Activated naive CD8-positive, alpha-beta T cell treated with anti-CD3 and anti-CD28 coated beads, Interleukin-2, amount 50 U/mL, for 24 hours (primary cell): ENCODE measurements at places on chromosomes 7 and 10.
A peak's percentile ranks its signal among the peaks of the same experiment; 100 is the strongest.

GRCh38 chr10:102332772-102333171 lies 62.7 kb upstream of the NFKB2 start:
- DNase-seq: no peak

GRCh38 chr7:7236041-7236440 lies 53.7 kb downstream of the C1GALT1 start:
- DNase-seq: no peak

- no peak for DNase-seq
Measured at GRCh38 chr10:42768581-42769152, 13.9 kb upstream of the BMS1 start.

DNA sequence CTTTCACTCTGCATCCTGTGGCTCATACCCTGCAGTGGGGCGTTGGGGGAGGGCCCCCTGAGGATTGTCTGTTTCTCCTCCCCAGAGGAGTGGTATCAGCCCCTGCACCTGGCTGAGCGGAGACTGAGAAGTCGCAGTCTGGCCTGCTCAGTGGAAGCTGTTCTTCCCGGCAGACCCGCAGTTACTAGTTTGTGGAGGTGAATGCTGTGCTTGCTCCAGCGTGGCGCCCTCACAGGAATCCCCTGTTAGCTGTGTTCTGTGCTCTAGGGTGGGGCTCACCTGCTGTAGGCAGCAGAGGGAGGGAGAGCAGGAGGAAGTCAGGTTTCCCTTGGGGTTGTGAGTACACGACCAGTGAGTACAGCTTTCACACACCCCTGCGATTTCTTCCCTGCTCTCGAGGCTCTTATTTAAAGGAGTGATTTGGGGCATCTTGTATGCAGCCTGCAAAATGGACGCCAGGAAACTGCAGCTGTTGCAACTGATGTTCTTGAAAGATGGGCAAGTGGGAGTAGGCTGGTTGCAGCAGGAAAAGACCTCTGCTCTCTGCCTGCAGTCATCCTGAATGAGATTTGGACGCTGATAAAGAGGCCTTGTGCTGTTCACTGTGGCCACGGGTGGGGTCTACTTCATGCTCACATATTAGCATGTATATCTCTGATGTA lies 66.4 kb downstream of the HK1 start:
- DNase-seq: no peak

DNA sequence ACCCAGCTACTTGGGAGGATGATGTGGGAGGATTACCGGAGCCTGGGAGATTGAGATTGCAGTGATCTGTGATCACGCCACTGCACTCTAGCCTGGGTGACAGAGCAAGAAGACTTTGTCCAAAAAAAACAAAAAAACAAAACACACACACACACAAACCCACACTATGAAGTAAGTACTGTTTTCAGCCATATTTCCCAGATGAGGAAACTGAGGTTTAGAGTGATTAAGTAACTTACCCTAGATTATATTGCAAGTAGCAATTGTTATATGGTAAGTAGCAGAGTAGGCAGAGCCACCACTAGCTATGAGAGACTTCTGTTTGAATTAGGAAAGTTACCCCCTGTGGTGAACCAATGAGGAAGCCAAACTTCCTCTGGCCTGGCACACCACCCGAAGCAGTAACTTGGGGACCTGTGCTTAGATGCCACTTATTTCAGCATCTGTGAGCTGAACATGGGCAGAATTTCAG lies 61.9 kb downstream of the MCU start:
- no peak for DNase-seq

GRCh38 chr10:22825841-22826240 lies 102.0 kb upstream of the ARMC3 start:
- no peak for DNase-seq

GRCh38 chr7:91327346-91327745 lies 63.1 kb downstream of the FZD1 start:
- DNase-seq: no peak

GRCh38 chr7:34889951-34890350 lies 147.3 kb downstream of the DPY19L1 start:
- DNase-seq: no peak

DNA sequence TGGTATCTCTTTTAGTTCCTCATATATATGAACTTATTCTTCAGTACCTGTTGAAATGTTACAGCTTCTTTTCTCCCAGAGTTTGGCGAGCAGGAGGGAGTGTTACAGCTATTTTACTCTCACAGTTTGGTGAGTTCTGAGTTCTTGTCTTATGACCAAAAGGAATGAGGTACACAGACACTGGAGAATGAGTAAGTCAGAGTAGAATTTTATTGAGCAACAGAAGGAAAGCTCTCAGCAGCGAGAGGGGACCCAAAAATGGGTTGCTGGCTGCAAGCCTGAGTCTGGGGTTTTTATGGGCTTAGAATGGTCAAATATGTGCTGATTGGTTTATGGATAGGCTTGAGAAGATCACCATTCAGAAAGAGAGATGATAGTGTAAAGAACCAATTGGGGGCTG lies 175.2 kb downstream of the CDK14 start:
- DNase-seq: no peak

- no peak for DNase-seq
Measured at GRCh38 chr7:422886-423225, 96.8 kb downstream of the PDGFA start.

DNA sequence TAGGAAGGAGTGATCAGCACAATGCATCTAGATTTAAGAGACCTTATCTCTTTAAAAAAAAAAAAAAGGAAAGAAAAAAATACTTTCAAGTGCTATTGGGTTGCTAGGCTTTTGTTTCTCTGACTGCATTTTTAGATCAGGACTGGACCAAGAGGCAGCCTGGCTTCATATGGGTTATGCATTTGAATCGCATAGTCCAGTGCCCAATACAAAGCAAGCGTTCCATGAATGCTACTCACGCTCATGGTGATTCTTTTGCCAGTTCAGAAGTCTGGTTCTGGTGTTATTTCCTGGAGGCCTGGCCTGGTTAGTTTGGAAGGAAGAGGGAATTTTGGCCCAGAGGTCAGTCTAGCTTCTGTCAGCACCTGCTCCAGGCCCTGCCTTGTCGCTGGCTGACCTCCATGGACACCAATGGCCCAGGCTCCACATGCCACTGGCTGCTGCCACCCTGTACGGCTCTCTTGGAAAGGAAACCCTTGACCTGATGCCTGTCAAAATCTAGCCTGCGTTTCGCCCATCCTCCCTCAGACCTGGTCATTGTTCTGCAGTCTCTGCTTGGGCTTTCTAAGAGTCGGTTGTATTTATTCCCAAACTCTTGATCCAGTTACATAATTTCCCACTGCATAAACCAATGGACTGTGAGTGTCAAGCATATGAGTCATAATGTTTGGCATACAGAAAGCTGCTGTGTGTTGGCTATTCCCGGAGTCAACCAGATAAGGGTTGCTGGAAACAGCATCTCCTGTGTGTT lies 74.3 kb upstream of the MKX start:
- no peak for DNase-seq

DNA sequence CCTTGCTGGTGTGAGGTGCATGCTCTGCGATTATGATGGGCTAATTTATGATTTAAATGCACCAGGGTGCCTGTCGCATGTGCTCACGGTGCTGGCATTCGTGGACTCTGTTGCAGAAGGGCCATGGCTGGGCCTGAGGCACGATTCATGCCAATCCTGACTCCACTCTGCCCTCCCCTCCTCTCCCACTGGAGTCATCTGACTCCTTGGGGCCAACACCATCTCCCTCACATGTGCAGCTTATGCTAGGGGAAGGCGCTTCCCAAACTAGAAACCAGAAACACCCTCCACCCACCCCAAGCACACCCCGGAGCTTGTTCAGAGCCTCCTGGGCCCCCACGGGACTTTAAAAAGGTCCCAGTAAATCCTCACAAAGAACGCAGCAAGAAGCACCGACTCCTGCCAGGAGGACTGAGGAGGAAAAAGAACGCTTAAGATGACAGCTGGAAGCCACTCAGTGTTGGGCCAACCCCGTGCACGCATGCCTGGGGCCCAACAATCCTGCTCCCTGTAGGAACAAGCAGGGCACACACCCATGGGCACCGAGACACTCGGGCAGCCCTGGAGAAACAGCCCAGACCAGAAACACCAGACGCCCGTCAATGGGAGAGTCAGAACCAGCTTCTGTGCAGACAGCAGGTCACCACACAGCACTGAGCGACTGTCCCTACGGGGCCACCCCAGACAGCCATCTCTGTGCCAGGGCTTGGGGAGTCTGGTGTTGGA lies 14.1 kb downstream of the BRI3 start:
- no peak for DNase-seq

- no peak for DNase-seq
Measured at GRCh38 chr10:69411476-69411875, 5.2 kb downstream of the TACR2 start.

- no peak for DNase-seq
Measured at GRCh38 chr10:7274293-7274692, 136.5 kb downstream of the SFMBT2 start.

- no peak for DNase-seq
Measured at GRCh38 chr7:42574685-42575084, 337.2 kb downstream of the C7orf25 start.

- DNase-seq: no peak
Measured at GRCh38 chr10:127883516-127883915, 9.2 kb downstream of the CLRN3 start.

- DNase-seq: peak; percentile 2
Measured at GRCh38 chr10:67697724-67698131, 1.7 kb upstream of the CTNNA3 start.

DNA sequence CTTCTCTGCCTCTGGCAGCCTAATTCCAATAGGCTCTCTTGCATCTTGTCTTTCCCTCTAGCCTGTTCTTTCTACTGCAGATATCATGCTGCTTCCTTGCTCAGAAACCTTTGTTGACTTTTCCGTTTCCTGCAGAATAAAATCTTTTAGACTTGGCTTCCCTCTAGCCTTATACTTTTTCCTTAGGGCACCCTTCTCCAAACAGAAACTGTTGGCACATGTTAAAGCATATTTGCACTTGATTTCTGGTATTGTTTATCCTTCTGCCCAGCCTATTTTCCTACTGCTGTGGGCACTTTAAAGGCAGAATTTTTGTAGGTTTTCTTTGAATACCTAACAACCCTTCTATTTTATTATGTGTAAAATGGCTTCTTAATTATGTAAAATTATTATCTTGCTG lies 4.6 kb downstream of the GNAI1 start:
- DNase-seq: no peak

GRCh38 chr10:104502907-104503306 lies 138.2 kb upstream of the SORCS3 start:
- DNase-seq: no peak

DNA sequence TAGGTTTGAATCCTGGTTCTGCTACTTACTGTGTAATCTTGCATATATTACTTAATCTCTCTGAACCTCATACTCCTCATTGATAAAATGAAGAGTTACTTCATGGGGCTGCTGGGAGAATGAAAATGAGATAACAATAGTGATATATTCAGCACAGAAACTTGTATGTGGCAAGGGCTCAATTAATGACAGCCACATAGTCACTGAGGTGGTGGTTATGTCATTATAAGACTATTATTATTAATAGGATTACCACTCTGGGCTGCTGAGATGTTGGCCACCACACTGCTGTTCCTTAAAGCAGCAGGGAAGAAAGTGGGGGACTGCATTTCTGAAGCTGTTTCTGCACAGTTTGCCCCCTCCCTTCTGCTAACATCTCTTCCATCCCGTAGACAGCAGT lies 100.4 kb upstream of the PDLIM1 start:
- DNase-seq: no peak

DNA sequence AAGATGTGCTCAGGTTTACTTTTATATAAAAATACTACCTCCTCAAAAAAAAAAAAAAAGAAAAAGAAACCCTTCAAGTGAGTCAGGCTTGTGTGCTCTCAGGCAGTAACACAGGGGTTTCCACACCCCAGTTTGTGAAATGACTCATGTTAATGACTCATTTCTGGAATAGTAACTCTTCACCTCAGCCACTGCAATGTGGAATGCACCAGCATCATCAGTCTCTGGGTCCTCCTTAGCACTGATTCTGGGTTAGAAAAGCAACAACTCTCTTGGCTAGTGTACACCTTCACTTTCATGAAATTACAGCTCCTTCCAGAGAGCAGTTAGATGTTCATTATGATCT lies 110.6 kb downstream of the EMX2 start:
- peak; percentile 19 for DNase-seq

DNA sequence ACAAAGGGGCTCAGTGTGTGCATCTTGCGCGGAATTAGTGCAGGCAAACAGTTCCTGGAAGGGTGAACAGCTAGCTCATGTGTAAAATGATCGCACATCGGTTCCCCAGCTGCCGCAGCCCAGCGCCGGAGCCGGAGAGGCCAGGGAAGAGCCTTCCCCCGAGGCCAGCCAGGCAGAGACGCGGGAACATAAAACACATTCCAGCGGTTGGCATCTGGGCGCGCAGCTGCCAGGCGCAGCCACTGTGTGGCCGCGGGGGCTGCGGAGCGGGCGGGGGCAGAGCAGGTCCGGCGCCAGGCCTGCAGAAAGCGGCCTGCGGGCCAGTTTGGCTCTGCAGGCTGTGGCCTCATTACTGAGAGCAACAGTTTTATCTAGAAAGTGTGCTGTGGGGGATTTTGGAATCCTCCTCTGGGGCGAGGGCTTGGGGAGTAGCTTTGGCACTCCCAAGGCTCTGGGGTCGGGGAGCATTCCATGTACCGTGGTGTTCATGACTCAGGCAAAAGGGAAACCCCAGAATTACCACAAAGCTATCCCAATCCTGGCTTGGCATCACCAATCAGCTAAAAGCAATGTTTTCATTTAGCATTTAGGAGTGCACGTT lies 74.3 kb downstream of the SAMD9 start:
- DNase-seq: no peak

GRCh38 chr7:116616555-116617059 lies 55.4 kb upstream of the MET start:
- no peak for DNase-seq

- DNase-seq: peak; percentile 45
Measured at GRCh38 chr7:117110480-117111315, 157.4 kb downstream of the ST7 start.

DNA sequence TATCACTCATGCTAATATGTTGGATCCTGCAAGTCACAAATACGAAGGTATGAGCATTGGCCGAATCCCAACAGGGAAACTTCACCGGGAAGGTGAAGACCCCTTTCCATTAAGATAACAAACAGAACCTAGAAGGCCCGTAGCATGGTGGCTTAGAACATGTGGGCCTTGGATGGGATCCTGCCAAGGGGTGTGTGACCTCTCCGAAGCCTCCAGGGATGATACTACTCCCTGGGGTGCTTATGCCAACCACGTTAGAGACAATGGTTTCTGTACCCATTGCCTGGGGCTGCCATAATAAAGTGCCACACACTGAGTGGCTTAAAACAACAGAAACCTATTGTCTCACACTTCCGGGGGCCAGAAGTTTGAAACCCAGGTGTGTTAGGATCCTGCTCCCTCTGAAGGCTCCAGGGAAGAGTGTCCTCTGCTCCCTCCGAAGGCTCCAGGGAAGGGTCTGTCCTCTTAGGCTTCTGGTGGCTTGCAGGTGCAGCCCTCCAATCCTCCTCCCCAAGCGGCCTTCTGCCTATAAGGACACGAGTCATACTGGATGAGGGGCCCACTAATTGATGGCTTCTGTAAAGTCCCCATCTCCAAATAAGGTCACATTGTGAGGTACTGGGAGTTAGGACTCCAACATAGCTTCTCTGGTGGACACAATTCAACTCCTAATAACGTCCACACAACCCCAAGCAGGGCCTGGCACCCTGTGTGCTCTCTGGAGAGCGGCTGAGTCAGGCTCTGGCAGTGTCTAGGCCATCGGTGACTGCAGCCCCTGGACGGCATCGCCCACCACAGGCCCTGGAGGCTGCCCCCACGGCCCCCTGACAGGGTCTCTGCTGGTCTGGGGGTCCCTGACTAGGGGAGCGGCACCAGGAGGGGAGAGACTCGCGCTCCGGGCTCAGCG lies 992 bp upstream of the MGMT start:
- DNase-seq: no peak
